A549 treated with CpdA at 1 μM for 4 hours (cell line): ENCODE measurements at places on chromosomes 16 and 17. TPM values are rescaled to one million over a fixed set of nuclear protein-coding genes. Genes with fewer than 3 reads are reported as not detected.

CDT1 gene
- total RNA-seq: 26.1 to 35.8 TPM (median 33.5 TPM) in 5 replicates

SLC13A2 gene
- 0.06 to 0.21 TPM (median 0.13 TPM) in 4 of 5 replicates, not detected in the other for total RNA-seq

KRTAP9-4 gene
- not detected in 5 replicates for total RNA-seq

MMP25 gene
- total RNA-seq: 0.67 to 0.97 TPM (median 0.85 TPM) in 5 replicates

SYNGR3 gene
- total RNA-seq: 6.3 to 8.3 TPM (median 6.5 TPM) in 5 replicates

SCNN1G gene
- total RNA-seq: 0.15 TPM in 1 of 5 replicates, not detected in the others

DHX38 gene
- total RNA-seq: 53.6 to 58.5 TPM (median 54.3 TPM) in 5 replicates

ZSCAN32 gene
- total RNA-seq: 9.6 to 19.4 TPM (median 14.7 TPM) in 5 replicates

C17orf67 gene
- 1.7 to 2.6 TPM (median 2.4 TPM) in 5 replicates for total RNA-seq

ZNF423 gene
- 0.07 to 0.35 TPM (median 0.19 TPM) in 5 replicates for total RNA-seq

ARL4D gene
- 14.7 to 21.3 TPM (median 18.4 TPM) in 5 replicates for total RNA-seq

CRYM gene
- total RNA-seq: 1.3 to 2.3 TPM (median 1.9 TPM) in 5 replicates

TBX2 gene
- 4.8 to 8.1 TPM (median 7.8 TPM) in 5 replicates for total RNA-seq

SCNN1B gene
- 0.06 to 0.24 TPM (median 0.12 TPM) in 4 of 5 replicates, not detected in the other for total RNA-seq

CCL11 gene
- not detected in 5 replicates for total RNA-seq

NTN3 gene
- 0.06 TPM in 1 of 5 replicates, not detected in the others for total RNA-seq
